BJ (cell line): ENCODE measurements at places on chromosomes 4 and X.
A peak's percentile ranks its signal among the peaks of the same experiment; 100 is the strongest.

GRCh38 chr4:77159806-77160205 is 2.8 kb downstream of the CCNG2 start:
- DNase-seq = no peak

GRCh38 chr4:4427886-4428285 is 41.0 kb downstream of the NSG1 start:
- DNase-seq = no peak

GRCh38 chrX:2682565-2683177 is 8.4 kb upstream of the CD99 start:
- DNase-seq = no peak

DNA sequence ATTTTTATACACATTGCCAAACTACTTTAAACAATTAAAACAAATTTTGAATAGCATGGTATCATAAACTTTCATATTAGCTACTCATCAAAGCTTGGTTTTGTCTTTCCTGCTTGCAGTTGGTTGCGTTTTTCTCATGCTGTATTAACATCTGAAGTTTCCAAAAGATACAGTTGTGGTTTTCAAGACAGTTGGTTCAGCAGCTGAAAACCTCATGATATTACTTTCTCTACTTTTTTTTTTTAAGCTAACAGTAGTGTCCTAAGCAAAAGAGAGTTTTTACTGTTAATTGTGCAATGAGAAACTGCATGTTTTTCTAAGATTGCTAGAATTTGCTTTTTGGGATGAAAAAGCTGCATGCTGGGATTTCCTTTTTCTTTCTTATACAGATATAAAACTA is 15.2 kb downstream of the RUFY3 start:
- DNase-seq = no peak

DNA sequence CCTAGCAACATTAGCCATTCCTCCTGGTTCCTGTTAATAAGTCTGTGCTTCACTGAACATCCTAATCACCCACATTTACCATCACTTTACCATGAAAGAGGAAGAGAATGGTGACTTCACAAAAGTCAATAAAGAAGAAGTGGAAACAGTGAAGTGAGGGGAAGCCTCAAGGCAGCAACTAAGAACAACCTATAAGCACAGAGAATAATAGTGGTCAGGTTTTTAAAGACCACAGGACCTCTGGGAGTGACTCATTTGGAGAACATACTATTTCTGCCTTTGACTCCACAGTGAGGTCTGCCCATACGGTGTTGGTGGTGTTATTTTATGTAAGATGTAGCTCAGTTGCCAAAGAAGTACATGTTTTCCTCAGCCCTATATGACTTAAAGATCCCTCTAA is 86.0 kb upstream of the TET2 start:
- DNase-seq = no peak

DNA sequence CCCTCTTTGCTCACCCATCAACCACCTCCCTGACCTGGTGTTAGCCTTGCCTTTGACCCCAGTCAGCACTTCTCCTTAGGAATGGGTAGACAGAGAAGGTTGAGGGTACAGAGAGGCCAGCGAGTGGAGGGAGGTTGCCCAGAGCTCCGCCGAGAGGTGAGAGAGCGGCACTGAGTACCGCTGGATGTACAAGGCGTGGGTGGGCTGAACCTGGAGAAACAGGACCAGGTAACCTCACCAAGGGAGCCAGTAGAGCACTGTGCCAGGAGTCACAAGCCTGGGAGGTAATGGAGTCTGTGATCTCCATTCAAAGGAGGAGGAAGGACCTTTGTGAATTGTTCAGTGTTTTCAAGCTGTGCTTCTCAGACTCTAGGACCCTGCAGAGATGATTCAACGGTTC is 256.2 kb downstream of the EVC2 start:
- DNase-seq = no peak

DNA sequence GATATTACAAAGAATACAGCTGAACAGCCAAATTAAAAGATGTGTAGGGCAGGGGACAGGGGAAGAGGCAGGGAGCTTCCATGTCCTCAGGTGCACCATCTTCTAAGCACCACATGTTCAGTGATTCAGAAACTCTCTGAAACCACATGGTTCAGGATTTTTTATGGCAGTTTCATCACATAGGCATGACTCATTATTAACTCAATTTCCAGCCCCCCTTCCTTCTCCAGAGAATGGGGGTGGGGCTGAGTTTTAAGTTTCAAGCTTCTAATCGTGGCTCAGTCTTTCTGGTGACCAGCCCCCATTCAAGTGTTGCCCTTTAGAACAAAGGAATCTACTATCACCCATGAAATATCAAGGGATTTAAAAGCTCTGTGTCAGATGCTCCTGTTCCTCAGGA is 317.8 kb upstream of the GALNT7 start:
- peak; percentile 79 for DNase-seq

DNA sequence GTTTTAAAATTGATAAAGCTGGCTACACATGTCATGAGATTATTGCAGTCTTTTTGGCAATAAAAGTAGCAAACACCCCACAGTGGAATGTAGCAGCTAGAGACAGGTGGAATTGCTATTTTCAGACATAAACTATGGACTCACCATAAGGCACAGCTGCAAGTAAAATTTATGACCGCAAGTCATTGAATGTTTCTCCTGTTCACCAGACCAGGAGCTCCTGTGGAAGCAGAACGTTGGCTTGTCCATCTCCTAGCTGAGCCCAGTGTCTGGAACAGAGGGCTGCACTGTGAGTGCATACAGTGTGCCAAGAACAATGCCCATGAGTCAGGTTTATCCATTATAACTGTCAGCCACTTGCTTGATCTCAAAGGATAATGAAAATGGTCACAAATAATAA is 538.2 kb downstream of the INPP4B start:
- no peak for DNase-seq

- no peak for DNase-seq
These were observed 55.2 kb downstream of the AREG start for GRCh38 chr4:74499986-74500781.

GRCh38 chr4:85587952-85588351 is 113.0 kb downstream of the ARHGAP24 start:
- no peak for DNase-seq

DNA sequence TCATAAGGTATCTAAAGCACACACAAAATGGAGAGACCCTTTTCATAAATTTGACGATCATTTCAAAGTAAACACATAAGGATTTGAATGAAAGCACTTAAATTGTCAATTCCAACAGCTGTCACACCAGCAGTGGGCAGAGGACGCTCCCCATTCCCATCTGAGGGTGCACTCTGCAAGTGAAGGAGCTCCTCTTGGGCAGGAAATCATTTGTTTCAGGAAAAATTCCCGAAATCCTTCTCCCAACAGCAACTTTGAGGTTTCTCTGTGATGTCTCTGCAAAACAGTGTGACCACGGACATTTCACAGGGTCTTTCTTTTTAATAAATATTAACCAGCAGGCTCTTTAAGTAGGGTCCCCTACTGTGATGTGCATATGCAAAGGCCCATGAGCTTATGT is 111.0 kb downstream of the EPHA5 start:
- DNase-seq = no peak

- DNase-seq = no peak
These were observed 424.0 kb upstream of the CXorf51B start for GRCh38 chrX:146385529-146385928.

- no peak for DNase-seq
These were observed 34.3 kb upstream of the PSAPL1 start for GRCh38 chr4:7469023-7469422.

DNA sequence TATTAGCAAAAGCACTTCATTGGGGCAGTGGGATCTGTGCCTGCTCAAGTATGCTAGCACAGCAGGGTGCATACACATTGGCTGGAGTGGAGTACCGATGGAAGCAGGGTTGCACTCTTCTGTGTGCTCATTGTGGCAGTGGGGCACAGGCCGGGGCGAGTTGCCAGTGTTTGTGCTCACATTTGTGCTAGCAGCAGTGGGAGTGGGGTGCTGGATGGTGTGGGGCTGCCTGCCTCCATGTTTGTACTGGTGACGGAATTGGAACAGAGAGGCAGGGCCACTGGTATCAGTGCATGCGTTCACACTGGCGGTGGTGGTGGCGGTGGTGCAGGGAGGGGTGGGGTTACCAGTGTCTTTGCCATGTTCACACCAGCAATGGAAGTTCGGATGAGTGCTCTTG is 138.0 kb downstream of the POU4F2 start:
- no peak for DNase-seq

- no peak for DNase-seq
These were observed 201.0 kb downstream of the PAPSS1 start for GRCh38 chr4:107519053-107519452.

DNA sequence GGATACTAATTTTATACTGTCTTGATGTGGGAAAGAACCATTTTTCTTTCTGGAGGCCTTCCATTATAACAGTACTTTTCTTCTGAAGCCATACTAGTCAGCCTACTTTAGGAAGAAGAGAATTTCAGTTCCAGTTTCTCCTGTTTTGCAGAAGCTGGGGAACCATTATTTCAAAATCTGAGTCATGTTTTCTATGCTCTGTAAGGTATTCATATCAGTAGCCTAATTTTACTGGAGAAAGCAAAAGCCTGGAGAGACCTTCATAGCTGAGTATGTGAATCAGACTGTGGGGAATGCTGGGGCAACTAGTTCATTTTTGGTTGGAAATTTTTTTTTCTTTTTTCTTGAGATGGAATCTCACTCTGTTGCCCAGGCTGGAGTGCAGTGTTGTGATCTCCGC is 22.4 kb downstream of the AFF1 start:
- no peak for DNase-seq

DNA sequence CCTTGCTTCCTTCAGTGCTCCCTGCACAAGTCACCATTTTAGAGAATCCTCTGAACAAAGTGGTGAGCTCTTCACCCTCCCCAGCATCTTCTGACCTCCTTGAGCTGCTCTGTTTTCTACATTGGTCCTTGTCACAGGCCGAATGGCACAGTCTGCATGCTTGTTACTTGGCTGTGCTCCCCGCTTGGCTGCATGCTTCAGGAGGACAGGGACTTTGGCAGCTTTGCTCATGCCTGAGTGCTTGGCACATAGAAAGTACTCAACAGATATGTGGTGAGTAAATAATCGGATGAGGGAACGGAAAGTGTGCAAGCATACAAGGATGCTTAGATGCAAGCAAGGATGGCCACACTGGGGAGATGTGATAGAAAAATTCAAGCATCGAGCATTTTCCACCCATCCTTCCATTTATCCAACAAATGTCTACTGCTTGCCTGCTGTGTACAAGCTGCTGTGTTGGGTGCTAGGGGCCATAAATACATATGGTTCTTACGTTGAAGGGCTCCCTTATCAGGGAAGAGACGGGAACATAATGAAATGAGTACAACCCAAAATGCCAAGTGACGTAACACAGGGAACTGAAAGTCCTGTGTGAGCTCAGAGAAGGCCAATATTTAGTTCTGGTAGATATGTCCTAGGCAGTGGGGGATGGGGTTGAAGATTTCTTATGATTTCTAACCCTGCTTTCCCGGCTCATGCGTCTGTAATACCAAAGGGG is 31.2 kb downstream of the SLC2A9 start:
- DNase-seq = no peak

DNA sequence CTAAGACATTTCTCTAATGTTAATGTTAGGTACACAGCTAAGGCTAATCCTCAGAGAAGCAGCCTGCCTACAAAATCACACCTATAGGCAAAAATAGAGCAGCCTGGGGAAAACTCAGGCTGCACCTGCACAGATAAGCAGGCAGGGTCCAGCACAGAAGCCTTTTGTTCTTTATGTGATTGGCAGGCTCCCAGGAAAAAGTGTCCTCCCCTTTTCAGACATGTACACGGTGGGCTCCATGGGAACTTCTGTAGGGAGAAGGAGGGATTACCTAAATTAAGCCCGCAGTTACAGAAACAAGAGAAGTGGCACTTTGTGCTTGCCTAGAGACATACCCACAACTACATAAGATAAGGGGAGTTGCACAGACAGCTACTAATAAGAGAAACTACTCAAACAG is 4.0 kb upstream of the HSPA4L start:
- no peak for DNase-seq

DNA sequence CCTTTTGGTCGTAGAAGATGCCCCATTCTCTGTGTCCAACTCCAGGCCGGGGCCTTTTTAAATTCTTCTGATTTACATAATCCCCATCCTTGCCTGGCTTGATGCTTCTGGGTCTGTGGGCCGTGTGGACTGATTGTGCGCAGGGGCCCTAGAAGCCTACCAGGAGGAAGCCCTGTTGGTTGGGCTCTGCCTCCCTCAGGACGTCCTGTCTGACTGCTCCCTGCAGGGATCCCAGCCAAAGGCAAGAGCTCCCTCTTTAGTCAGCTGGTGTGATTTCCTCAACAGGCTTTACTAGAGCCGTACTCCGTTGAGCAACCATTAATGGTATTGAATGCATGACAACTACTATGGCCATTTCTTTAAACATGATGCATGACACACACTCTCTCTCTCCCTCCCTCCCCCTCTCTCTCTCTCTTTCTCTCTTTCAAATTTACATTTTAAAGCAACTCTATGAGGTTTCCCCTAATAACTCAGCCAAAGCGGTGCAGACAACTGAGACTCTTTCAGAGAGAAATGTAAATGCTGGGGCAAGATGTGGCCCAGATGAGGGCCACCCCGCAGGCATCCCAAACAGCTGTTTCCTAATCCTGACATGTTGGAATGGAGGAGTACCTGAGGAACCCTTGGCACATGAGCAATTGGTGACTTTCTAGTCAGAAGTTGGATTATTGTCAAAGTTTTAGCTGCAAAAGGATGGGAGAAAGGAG is 117.3 kb downstream of the DRD5 start:
- no peak for DNase-seq

DNA sequence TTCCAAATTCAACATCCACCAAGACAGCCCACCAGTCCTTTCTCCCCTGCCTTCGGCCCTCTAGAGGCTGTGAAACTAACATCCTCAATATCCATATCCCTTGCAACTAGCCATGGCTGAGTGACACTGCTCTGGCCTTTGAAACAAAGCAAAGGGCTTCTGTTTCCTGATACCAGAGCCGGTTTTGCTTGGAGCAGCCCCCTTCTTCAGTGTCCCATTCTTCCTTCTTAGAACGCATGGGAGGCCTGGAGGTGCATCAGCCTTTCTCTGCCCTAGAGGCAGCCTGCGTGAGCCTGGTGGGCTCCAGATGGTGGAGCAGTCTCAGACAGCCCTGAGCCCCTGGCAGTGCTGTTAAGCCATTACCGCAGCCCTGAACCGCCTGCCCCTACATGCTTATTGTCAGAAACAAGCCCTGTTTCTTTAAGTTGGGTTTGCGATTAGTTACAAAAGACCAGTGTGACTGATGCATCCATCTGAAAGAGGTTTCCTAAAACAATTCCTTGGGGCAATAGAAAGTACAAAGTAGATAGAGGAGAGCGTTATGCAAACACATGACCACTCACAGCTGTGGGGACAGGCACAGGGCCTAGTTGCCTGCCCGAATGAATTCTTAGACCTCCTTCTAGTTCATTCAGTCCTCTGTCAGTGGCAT is 74.1 kb downstream of the EVC start:
- no peak for DNase-seq

- no peak for DNase-seq
These were observed 5.6 kb upstream of the KANTR start for GRCh38 chrX:53088136-53088974.

DNA sequence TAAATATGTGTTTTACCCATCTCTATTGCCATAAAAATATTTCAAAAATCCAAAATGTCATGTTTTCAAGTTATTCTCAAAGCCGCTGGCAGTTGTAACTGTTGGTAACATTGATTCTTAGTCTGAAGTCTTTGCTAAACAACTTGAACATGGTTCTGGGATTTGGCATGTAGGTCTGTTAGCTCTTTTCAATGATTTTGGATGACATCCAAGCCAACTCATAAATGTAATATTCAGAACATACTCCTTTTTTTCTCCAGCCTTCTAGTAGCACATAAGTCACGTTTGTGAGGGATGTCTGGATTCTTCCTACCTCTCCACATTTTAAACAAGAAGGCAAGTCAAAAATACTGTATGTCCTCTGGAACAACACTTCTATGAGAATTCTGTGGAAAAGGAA is 305.3 kb downstream of the PRR32 start:
- DNase-seq = no peak
